Nephron progenitor cell (in vitro differentiated cells): ENCODE measurements at places on chromosomes 4 and X.
A peak's percentile ranks its signal among the peaks of the same experiment; 100 is the strongest.

- no peak for DNase-seq
Measured at GRCh38 chr4:86894455-86894854, 2.2 kb upstream of the C4orf36 start.

- DNase-seq, result no peak
Measured at GRCh38 chr4:105971036-105971435, 75.8 kb downstream of the NPNT start.

DNA sequence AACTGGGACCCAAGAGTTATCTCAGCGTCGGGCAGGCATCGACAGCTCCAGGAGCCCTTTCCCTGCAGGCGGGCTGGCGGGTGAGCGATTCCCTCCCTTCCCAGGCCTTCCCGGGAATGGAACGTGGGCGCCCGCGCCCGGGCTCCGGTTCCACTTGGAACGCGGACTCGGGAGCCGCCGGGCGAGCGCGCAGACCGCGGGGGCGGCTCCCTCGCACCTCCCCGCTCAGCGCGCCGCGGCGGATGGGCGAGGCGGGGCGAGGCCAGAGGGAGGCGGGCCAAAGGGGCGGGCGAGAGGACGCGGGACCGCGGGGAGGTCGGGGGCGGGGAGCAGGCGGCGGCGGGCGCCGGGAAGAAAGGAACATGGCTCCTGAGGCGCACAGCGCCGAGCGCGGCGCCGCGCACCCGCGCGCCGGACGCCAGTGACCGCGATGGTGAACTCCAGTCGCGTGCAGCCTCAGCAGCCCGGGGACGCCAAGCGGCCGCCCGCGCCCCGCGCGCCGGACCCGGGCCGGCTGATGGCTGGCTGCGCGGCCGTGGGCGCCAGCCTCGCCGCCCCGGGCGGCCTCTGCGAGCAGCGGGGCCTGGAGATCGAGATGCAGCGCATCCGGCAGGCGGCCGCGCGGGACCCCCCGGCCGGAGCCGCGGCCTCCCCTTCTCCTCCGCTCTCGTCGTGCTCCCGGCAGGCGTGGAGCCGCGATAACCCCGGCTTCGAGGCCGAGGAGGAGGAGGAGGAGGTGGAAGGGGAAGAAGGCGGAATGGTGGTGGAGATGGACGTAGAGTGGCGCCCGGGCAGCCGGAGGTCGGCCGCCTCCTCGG lies at the start of gene PKD2:
Gene PKD2, plus strand, starts transcription at position 332 of the 818 bp plus-strand sequence. Its CDS starts 99 bp downstream, at position 431.
- peak; percentile 91 for DNase-seq

DNA sequence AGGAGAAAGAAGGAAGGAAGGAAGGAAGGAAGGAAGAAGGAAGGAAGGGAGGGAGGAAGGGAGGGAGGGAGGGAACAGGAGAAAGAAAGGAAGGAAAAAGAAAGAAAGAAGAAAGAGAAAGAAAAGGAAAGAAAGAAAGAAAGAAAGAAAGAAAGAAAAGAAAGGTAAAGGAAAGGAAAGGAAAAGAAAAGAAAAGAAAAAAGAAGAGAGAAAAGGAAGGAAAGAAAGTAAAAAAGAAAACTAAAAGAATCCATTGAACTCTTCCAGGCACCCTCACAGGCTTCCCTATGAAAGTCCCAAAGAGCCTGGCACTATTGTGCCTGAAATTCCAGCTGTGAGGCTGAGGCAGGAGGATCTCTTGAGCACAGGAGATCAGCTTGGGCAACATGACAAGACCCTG lies 11.5 kb downstream of the ABCG2 start:
- DNase-seq, result no peak

DNA sequence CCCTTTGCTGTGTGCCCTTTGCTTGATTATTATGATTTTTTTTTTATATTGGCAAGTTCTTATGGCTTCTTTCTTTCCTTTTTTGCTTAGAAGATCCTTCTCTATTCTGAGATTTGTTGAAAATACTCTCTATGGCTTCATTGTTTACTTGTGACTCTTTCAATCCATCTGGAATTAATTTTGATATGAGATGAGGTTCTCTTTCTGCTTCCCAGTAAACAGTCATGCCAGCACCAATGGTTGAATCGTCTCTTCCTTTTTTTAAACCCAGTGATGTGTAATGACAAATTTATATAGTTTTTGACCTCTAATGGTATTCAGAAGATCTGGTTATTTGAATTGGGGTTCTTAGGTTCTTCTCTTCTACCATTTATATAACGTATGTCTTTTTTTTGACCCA lies 121.8 kb downstream of the ARHGAP10 start:
- DNase-seq, result no peak

- no peak for DNase-seq
Measured at GRCh38 chr4:140141210-140141835, 12.7 kb downstream of the MAML3 start.

- DNase-seq, result peak; percentile 5
Measured at GRCh38 chr4:186485561-186486062, 69.8 kb downstream of the MTNR1A start.

GRCh38 chr4:101711590-101712260 lies 78.8 kb upstream of the BANK1 start:
- no peak for DNase-seq
